ENCODE measurements at places on chromosomes 5 and 9. TPM values are rescaled to one million over a fixed set of nuclear protein-coding genes. Genes with fewer than 3 reads are reported as not detected.

Gene CCL19
- not detected for total RNA-seq

Gene PHPT1
- 49.8 TPM for total RNA-seq

Gene IFNK
- total RNA-seq: not detected

Gene ZBTB34
- 11.2 TPM for total RNA-seq

Gene TMEM252
- total RNA-seq: not detected

Gene GARNL3
- total RNA-seq: 2.9 TPM

Gene BAG1
- 25.0 TPM for total RNA-seq

Gene ZNF618
- 17.1 TPM for total RNA-seq

Gene WDR70
- 22.1 TPM for total RNA-seq

Gene NEUROG1
- total RNA-seq: not detected

Gene CNTNAP3B
- total RNA-seq: not detected

Gene GABRA1
- not detected for total RNA-seq

Gene BAAT
- total RNA-seq: not detected

Gene TLX3
- not detected for total RNA-seq

Gene PRRC1
- 78.1 TPM for total RNA-seq

Gene RETREG1
- 29.4 TPM for total RNA-seq

Gene PCDHB3
- total RNA-seq: 1.2 TPM

Gene MAN2A1
- 154 TPM for total RNA-seq

Gene TICAM2
- 11.5 TPM for total RNA-seq

Gene BARX1
- total RNA-seq: not detected

Gene C9orf152
- not detected for total RNA-seq

Gene SPACA9
- 6.7 TPM for total RNA-seq

Gene SLC27A4
- total RNA-seq: 23.5 TPM

Gene HK3
- total RNA-seq: not detected

Gene RAD1
- total RNA-seq: 40.7 TPM

Gene CTXN3
- total RNA-seq: not detected

Gene MCC
- 63.6 TPM for total RNA-seq

Gene DOLPP1
- total RNA-seq: 10.1 TPM

Gene PCDHGB4
- 18.0 TPM for total RNA-seq

Gene CCL28
- total RNA-seq: 6.7 TPM

Data from hair follicle dermal papilla cell (primary cell).